ENCODE measurements at places on chromosomes 6 and 20.

DNA sequence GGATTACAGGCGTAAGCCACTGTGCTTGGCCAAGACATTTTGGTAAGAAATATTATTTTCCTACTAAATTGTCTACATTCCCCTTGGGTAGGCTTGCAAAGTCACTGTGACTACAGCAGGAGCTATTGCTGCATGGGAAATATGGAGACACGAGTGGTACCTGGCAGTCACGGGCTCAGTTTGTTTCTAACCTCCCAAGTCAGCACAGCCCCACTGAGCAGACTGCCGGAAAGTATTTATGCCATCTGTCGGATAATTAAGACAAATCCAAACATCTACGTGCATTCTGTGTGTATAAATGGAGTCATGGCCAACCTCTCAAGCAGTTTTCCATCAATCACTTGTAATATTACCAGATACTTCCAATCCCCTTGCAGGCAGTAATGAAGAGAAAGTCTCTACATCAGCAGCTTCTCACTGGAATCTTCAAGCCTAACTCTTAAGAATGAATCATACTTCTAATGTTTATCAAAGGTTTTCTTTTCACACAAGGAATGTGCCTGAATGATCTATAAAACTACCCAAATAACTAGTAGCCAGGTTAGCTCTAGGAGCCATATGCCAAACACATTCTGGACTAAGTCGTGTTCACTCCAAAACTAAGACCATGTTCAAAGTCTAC, 20.1 kb downstream of the PSMB1 start:
- no peak for DNase-seq

DNA sequence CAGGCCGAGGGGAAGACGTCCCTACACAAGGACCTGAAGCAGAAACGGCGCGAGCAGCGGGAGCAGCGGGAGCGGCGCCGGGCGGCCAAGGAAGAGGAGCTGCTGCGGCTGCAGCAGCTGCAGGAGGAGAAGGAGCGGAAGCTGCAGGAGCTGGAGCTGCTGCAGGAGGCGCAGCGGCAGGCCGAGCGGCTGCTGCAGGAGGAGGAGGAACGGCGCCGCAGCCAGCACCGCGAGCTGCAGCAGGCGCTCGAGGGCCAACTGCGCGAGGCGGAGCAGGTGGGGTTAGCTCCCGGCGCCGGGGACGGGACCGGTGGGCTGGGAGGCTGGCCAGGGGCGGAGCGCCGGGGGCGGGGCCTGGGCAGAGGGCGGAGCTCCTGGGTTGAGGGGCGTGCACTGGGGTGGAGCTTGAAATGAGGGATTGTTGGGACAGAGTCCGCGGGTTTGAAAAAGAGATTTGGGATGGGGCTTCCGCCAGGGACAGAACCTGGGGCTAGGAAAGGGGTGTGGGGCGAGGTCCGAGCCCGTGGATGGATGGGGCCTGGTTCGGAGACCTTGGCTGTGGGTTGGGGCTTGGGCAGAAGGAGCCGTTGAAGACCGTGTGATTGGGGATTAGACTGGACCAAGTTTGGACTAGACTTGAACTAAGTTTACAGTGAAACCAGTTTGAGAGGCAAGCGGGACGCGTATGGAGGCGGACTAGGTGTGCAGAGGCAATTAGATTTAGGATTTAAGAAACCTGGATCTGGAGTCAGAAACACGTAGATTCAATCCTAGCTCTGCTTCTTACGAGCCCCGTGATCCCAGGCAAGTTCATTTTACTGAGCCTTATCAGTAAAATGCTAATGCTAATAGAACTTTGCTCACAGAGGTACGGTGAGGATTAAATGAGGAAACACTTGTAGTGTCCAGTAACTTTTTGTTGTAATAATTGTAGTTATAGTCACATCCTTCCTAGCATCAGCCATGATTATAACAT, 20.9 kb downstream of the DEF6 start:
- DNase-seq = no peak

GRCh38 chr6:15337582-15337981, 91.7 kb downstream of the JARID2 start:
- DNase-seq = no peak

GRCh38 chr6:134314006-134314821, 3.7 kb downstream of the SGK1 start:
- no peak for DNase-seq

DNA sequence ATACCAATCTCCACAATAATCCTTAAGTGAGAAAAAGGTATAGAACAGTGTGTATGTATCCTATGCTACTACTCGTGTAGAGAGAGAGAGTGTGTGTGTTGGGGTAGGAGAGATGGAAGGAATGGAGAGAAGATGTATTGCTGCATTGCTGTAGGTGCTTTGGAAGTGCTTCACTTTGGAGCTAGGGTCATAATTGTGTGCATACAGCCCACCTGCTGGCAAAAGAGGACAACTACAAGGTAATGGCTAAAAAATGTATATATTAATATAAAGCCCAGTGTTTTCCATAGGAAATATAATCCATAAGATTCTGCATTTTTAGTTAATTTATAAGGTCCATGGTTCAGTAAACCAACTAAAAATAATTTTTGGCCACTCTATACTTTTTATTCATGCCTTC, 36.1 kb downstream of the SERAC1 start:
- no peak for DNase-seq

GRCh38 chr6:43081043-43081442, 4.9 kb downstream of the PTK7 start:
- no peak for DNase-seq
